ENCODE measurements at places on chromosomes 7 and 10.

GRCh38 chr10:80462981-80463741, 9.1 kb downstream of the TSPAN14 start:
- no peak for DNase-seq

DNA sequence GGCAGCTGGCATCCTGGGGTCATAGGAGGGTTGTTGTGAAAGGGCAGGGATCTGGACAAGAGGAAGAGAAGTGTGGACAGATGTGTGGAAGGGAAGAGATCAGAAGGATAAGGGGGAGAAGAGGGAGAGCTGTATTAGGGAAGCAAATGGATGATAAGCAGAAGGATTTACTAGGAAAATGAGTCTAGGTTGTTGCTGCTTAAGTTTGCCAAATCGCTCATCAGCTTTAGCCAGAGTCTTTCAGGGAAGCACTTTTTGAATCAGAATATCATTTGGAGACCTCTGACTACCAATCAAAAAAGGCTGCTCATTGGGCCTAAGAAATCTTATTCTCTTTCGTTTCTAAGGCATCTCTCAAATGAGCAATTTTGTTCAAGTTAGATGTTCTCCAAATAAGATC, 2.6 kb upstream of the CSGALNACT2 start:
- no peak for DNase-seq

DNA sequence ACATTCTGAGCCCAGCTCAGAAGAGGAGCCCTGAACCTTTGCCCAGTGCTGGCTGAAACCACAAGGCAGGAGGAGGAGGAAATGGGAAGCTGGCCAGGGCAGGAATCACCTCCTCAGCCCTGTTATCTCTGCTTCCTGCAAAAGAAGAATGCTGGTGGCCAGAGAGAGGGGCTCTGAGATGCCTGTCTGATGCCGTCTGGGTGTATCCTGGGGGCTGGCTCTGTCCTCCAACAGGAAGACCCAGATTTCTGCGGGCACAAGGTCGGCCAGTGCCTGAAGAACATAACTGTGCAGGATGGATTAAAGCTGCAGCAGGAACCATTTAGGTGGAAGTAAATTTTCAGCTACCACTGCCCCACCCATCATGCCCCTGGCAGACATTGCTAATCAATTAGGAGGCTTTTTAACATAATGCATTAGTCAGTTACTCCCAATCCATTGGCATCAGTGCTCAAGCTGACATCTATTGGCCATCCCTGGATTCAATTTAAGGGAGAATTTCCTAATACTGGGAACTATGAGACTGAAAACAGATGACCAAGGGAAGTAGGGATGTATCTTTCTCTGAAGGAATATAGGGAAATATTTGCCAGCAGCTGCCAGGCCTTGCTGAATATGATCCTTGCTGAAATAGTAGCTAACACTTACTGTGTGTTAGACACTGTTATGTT, 67.7 kb downstream of the COL13A1 start:
- no peak for DNase-seq

- no peak for DNase-seq
Observed at GRCh38 chr7:52726986-52727385, 308.4 kb upstream of the POM121L12 start.
